Activated CD8-positive, alpha-beta T cell treated with anti-CD3 and anti-CD28 coated beads, Interleukin-2, amount 10 ng/mL, durations not matched to agents 7 days and 5 days (primary cell): ENCODE measurements at places on chromosomes 4 and X.
A peak's percentile ranks its signal among the peaks of the same experiment; 100 is the strongest.

GRCh38 chrX:145002771-145003170, 244.5 kb upstream of the SPANXN1 start:
- DNase-seq = no peak

- DNase-seq = no peak
These were observed 36.2 kb downstream of the ARHGAP10 start for GRCh38 chr4:147768113-147768512.

GRCh38 chr4:149765630-149766029, 50.0 kb downstream of the IQCM start:
- DNase-seq = no peak

GRCh38 chrX:155242300-155242699, 22.0 kb downstream of the RAB39B start:
- no peak for DNase-seq

DNA sequence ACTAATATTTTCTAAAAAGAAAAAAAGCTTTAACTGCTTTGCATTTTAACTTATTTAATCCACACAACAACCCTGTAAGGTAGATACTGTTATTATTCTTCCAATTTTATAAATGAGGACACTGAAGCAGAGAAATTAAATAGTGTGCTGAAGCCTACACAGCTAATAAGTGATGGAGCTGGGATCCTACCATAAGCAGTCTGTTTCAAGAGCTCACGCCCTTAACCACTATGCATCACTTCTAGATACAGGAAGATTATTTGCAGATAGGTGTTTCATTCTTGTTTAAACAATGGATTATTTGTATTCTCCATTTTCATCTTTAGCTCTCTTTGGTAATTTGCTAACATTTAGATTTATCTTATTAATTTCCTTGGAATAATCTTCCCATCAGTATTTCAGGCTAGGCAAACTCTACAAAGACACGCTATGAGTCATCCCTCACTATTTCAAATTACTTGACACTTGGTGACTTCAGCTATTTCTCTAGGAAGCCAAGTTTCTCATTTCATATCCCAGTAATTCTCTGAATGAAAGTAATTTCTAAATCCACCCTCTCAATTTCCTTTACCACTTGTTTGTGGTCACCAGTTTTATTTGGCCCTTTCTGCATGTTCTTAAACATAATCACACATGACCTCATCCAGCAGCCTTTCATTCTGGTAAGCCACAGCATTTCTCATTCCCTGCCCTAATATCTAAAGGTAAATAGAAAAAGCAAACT, 67.3 kb downstream of the ASB9 start:
- no peak for DNase-seq

DNA sequence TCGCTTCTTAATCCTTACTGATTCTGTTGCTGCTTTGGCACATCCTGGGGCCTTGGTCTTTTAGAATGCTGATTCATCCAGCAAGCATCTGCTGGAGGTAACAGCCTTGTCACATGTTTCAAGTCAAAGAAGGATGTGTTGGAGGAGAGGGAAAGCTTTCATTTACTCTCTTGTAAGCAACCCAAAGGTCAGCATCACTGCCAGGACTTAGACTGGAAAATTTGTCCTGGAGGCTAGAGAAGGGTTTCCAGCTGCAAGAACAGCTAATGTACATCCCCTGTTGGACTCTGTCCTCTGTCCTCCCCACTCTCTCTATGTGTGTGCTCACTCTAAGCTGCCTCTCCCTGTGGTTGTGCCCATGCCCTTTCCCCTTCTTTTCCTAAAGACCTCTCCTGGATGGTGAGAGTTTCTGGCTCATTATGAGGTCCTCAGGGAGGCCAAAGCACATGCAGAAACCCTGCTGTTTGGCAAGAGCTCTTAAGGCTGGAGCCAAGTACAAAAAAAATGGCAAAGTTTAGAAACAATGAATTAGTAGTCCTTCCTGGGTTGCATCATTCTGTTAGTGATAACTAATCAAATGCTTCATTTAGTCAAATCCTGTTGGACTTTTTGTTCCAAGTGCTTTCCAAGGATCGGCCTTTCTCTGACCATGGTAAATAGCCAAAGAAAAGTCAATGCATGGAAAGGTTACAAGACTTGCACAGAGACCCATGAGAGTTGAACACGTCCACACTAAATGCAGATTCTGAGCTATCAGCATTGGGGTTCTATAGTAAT, 13.4 kb upstream of the SRPX start:
- DNase-seq = no peak

- no peak for DNase-seq
These were observed 52.7 kb downstream of the CORIN start for GRCh38 chr4:47785153-47785552.

- no peak for DNase-seq
These were observed 88.2 kb downstream of the TMA16 start for GRCh38 chr4:163582703-163583102.

- no peak for DNase-seq
These were observed 129.5 kb downstream of the KCNIP4 start for GRCh38 chr4:21819086-21819485.

GRCh38 chr4:88320224-88320779, 35.9 kb upstream of the PPM1K start:
- no peak for DNase-seq

GRCh38 chr4:2689114-2689513, 67.0 kb downstream of the TNIP2 start:
- DNase-seq = no peak

DNA sequence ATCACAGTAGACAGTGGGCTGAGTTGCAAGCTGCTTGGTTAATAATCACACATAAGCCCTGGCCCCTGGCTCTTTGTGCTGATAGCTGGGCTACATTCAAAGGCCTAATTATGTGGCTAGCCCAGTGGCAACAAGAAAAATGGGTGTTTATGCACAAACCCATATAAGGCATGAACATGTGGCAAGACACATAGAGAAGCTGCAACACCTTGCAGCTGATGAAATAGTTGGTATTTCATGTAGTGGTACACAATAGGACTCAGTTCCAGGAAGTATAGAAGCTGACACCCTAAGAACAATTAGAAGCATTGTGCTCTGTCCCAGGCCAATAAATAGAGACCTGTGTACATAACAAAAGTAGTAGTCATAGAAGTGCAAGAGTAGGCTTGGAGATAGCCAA, 14.6 kb upstream of the ZNF630 start:
- no peak for DNase-seq

DNA sequence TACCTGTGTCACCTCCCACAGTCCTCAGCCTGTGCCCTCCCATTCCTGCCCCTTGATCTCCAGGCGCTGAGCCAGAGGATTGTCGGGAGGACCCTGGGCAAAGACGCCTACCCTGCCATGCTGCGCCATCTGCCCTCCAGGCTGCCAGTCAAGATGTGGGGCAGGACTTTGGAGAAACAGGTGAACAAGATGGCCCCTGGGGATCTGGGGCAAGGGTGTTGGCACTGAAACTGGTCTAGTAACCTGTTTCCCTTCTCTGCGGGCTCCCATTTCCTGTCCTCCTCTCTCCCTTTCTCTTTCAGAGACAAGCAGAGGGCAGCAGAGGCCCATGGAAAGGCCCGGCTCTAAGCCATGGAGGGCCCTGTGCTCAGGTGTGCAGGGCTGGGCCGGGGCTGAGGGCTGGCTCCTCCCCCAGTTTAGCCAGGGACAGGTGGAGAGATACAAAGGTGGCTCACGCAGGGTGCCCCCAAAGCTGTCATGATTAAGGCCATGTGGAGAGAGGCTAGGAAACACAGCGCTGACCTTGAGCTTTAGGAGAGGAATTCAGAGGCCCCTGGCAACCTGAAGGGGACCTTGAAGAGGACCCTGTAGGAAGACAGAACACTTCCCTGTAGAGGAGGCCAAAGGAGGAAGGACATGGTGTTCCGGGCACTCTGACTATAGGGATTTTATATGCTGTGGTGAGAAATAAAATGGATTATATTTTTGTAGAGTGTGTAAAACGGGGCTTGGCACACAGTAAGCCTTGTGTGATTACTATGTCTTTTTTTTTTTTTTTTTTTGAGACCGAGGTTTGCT, at the start of gene GLOD5:
TSS of gene GLOD5 (plus strand) at position 74 of the 798 bp plus-strand sequence. CDS start at position 118, 44 bp downstream.
- DNase-seq = peak; percentile 48

GRCh38 chrX:109600237-109600651, 24.7 kb downstream of the KCNE5 start:
- DNase-seq = no peak
